Central memory CD4-positive, alpha-beta T cell (primary cell): ENCODE measurements at places on chromosomes 13 and 19.
A peak's percentile ranks its signal among the peaks of the same experiment; 100 is the strongest.

DNA sequence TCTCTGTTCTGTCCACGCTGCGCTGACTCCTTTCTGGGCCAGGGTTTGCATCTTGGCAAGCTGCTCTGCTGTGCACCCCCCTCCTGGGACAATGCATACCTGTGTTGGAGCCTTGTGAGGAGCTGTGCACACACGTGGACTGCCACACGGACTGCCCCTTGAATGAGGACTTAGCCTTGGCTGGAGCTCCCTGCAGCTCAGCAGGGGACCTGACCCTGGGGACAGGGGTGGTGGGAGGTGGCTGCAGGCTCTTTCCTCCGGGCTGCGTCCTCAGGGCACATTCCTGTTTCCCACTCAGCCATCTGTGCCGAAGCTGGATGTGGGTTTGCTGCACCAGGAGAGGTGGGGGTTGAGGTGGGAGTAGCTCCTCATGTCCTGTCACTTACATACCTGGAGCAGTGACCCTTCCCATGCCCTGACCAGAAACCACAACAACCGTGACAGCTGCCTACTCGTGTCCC lies 8.2 kb downstream of the RAB11B start:
- no peak for DNase-seq

GRCh38 chr13:60583911-60584753 lies 187.1 kb downstream of the TDRD3 start:
- DNase-seq, result no peak

- DNase-seq, result no peak
Measured at GRCh38 chr19:48473161-48473966, 4.2 kb downstream of the CYTH2 start.

GRCh38 chr13:109130093-109130835 lies 500.9 kb downstream of the MYO16 start:
- DNase-seq, result no peak

DNA sequence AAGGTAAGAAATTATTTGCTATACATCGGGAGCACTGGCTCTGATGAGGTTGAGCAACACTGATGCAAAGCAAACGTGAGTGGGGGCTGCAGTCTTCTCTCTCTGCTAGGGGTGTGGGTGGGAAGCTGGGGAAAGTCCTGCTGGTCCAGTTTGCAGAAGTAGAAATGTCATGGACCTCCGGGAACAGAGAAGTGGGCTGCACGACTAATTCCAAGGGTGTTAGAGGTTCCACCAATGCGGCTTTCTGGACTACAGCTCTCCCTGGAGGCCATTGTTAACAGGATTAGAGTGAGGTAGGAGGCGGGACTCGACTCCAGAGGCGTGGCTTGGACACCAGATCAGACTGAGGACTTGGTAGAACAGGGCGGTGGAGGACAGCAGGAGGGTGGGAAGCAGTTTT lies 5.7 kb upstream of the FBXO27 start:
- DNase-seq, result no peak

GRCh38 chr13:95948656-95949055 lies 104.5 kb downstream of the UGGT2 start:
- DNase-seq, result no peak

- DNase-seq, result no peak
Measured at GRCh38 chr13:106859533-106859904, 291.6 kb upstream of the ARGLU1 start.

DNA sequence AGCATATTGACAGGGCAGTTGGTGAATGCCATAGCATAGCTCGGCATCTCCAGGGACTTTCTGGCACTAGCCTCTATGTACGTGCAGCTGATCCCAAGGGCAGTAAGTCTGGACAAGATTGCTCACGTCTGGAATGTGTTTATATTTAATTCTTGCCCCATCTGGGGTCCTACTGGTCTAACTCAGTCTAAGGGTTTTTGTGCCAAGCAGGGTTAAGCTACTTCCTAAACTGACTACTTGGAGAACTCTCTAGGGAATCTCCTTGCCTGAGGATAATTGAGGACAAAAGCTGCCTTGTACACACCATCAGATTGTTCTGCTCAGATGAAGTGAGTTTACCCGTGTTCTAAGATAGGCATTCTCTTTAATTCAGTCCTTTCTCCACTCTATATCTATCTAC lies 358.1 kb downstream of the MYO16 start:
- no peak for DNase-seq

DNA sequence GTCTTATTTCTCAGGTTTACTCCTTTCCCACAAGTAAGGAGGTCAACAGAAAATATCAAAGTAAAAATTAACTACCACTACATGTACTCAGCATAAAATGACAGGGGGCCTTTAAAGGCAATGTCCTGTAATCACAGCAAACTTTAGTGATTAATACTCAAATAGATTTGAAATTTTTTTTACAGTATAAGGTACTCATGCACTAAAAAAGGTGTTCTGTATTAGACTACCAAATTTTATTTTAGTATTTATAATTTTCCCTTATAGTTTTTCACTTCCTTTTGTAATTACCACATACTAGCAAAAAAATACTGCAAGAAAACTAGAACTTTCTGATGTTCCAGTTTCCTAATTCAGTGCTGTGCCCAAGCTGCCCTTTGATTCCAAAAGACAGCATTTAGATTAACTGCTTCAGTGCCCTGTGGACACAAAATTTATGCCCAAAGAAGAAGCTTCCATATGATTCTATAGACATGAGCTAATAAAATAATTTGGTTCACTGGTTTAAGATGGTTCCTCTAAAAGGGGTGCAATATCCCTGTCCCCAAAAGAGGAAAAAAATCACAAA lies 70.6 kb downstream of the KLF12 start:
- no peak for DNase-seq

DNA sequence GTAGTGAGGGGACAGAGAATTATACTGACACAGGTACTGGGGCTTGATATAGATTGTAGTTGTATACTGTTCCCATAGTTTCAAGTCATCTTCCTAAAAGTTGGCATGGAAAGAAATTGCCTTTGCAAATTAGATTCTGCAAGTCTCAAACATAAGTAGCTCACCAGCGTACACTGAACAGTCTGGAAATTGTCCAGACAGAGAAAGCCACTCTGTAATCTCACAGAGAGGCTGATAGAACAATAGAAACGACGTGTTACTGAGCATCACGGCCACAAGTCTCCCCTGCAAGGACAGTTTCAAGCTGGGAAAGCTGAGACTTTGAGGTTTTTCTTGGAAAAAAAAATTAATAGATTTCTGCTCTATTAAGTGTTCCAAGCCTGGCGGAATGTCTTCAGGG lies 228.6 kb downstream of the DNAJC15 start:
- DNase-seq, result no peak

DNA sequence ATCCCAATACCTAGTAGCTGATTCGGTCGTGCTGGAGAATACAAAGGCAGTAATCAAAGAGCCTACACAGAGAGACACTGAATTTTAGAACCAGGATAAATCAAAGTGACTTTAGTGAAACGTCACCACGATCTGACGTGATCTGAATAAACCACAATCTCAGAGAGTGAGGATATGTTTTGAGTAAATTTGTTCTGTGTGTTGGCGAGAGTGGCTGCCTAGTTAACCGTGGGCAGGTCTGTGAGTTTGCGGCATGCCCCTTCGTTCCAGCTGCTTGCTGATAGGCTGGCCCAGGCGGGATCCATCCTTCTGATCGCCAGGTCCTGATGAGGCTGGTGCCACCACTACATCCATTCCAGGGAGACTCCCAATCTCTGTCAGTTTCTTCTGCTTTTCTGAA lies 40.4 kb downstream of the LRCH1 start:
- DNase-seq, result peak; percentile 66

DNA sequence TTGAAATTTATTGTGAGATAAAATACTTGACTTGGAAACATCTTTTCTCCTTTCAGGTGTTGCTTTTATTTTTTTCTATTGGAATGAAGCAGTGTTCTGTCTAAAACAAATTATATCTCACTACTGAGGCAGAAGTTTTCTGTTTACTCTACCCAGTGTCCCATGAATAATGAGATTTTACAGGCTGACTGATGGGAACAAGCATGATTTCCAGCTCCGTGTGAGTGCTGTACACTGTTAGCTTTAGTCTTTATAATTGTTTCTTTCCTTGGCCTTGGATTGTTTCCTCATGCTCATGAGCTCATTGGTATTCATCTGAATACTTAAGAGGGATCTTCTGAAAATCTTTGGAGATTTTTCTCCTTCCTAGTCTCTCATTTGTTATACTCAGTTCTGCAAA lies 2049.5 kb upstream of the PRR20A start:
- no peak for DNase-seq

- DNase-seq, result no peak
Measured at GRCh38 chr19:55901369-55902079, 30.6 kb downstream of the NLRP13 start.

DNA sequence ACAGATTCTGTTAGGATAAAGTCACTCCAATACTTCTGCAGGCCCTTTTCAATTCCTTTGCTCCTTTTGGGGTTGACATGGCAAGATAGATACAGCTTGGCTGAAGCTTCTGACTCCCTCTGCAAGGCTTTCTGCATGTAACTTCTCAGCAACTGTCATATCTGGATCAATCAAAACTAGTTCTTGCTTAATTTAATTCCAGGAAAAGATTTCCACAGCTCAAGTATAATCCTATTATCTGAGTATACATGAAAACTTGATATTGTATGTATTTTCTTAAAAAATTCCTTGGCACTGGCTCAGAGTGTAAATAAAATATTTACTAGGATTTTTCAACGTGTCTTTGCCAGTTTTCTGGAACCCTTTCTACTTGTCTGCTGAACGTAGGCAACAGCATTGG lies 109.6 kb downstream of the STARD13 start:
- DNase-seq, result no peak
